ENCODE measurements at places on chromosomes 12 and 14.

- DNase-seq = no peak
Observed at GRCh38 chr14:101561145-101561896, at the start of gene DIO3. Gene DIO3 (plus strand): TSS chr14:101561495.

- DNase-seq = no peak
Observed at GRCh38 chr12:20150835-20151422, 217.4 kb upstream of the PDE3A start.

DNA sequence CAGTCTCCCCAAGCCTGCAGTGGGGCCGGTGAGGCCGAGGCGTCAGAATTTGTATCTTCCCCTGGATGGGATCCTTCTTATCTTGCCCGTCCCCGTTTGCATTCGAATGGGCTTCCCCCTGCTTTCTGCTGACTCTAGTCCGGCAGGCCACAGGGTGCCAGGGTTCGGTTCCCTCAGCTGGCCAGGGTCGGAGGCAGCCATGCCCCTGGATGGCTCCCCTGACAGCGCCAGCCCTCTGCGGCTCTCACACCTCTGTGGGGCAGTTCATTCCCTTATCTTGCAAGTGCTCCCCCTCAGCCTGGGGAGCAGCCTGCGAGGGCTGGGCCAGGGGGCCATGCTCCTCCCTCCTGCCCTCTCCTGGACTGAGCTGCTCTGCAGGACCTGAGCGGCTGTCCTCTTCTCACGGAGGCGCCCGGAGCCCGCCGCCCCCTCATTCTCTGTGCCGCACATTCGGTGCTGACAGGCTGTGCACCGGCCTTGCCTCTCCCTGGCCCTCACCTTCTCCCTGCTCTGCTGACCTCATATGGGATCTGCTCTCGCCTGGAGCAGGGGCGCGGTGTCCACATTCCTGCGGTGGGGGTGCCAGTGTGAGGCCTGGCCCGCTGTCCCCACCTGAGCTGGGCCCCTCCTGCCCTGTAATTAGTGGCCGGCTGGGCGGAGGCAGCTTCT lies 32.8 kb downstream of the KIF26A start:
- DNase-seq = no peak

GRCh38 chr14:90201344-90201743 lies 55.0 kb upstream of the PSMC1 start:
- no peak for DNase-seq

GRCh38 chr14:75880512-75880911 lies 101.3 kb downstream of the TGFB3 start:
- DNase-seq = no peak

GRCh38 chr12:56425193-56425592 lies 24.0 kb downstream of the TIMELESS start:
- DNase-seq = no peak

GRCh38 chr12:113456199-113456598 lies 15.5 kb downstream of the LHX5 start:
- DNase-seq = no peak

DNA sequence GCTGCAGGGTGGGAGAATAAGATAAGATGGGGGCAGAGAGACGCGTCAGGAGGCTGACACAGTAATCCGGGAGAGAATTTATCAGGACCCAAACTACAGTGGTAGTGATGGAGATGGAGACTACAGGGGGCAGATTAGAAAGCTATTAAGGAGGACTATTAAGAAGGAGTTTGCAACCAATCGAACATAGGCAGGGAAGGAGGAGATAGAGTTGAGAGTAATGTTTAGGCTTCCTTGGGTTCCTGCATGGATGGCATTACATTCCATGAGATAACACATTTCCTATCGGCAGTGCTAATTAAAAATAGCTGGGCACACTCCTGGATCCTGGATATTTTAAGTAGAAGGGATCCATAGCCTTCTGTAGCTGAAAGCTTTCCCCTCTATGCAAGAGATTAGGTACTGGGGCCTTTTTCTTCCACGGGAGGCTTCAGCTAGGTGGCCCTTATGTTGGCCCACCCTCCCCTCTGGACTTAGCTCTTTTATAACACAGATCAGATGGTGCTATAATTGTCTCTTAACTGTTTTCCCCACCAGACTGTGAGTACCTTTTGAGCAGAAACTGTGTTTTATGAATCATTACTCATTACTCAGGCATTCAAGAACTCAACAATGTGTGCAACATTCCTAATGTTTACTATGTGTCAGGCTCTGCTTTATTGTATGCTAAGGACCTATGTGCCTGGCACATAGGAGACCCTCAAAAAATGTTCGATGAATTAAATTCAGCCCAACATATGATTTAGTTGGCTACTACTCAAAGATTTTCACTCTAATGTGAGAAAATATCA lies 113.0 kb downstream of the RMST start:
- no peak for DNase-seq

DNA sequence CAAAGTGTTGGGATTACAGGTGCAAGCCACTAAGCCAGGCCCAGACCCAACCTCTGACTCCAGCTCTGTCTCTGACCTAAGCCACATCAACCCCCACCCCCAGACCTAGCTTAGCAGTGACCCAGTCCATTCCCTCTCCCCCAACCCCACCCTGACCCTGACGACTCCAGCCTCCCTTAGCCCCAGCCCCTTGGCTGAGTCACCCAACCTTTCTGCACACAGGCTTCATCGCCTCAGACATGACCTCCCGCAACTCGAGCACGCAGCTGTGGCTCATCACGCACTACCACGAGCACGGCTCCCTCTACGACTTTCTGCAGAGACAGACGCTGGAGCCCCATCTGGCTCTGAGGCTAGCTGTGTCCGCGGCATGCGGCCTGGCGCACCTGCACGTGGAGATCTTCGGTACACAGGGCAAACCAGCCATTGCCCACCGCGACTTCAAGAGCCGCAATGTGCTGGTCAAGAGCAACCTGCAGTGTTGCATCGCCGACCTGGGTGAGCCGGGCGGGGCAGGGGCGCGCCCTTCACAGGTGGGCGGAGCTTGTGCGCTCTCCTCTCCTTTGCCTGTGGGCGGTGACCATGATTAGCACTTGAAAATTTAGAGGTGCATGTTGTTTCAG lies 7.8 kb downstream of the ACVRL1 start:
- no peak for DNase-seq

GRCh38 chr12:55061024-55061423 lies 41.2 kb downstream of the NEUROD4 start:
- DNase-seq = no peak

DNA sequence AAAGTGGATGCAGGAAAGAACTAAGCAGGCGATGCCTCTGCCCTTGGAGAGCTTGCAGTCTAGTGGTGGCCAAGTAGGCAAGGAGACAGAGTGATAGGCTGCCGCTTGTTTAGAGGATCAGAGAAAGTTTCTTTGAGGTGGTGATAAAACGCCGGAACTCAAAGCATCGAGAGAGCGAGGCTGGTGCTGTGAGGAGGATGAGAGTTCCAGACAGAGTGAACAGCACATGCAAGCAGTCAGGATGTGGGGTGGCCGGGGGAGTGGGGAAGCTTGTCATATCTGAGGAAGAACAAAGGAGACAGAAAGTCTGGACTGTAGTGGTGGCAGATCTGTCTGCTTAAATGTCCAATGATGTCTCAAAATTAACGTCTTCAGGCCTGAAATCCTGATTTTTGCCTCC lies 319.7 kb downstream of the SNAPC1 start:
- no peak for DNase-seq

- no peak for DNase-seq
Observed at GRCh38 chr12:70691018-70691672, 53.9 kb upstream of the PTPRB start.

- DNase-seq = no peak
Observed at GRCh38 chr14:100049220-100049619, 16.0 kb upstream of the EVL start.

GRCh38 chr12:70628701-70629480 lies 8.3 kb downstream of the PTPRB start:
- DNase-seq = no peak

- no peak for DNase-seq
Observed at GRCh38 chr14:48614003-48614402, 938.6 kb upstream of the MDGA2 start.

DNA sequence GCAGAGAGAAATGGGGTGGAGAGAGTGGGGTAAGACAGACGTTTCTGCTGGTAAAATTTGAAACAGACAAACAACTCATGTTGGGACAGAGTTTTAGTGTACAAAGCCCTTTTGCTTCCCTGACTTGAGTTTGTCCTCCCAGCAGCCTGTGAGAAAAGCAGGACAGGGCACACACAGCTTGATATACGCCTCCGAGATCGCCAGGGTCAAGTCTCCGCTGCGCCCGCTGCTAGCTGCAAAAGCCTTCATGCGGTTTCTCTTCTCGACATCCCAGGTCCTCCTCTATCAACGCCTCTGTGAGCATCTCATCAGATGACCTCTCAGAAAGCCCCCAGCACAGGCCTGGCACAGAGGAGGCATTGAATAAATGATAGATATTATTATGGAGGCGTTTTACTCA lies 9.4 kb upstream of the BCL11B start:
- DNase-seq = no peak

- no peak for DNase-seq
Observed at GRCh38 chr12:104665296-104665695, 208.5 kb downstream of the CHST11 start.

GRCh38 chr12:67355428-67356379 lies 86.5 kb downstream of the CAND1 start:
- peak; percentile 5 for DNase-seq

- no peak for DNase-seq
Observed at GRCh38 chr12:96617178-96617577, 127.8 kb downstream of the CFAP54 start.

DNA sequence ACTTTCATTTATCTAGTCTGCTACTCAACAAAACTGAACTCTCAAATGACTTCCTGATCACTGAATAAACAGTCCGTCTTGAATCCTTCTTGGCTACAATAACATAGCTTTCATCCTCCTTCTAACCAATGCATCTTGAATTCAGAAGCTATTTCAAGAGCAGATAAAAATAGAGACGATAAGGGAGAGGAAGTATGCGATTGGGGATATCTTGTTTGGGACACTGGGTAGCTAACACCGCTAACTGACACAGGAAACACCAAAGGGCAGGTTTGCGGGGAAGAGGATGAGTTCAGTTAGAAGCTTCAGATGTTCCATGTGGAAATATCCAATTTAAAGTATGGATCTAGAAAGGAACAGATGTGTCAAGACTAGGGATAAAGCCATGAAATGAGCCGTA lies 102.5 kb downstream of the SLC41A2 start:
- no peak for DNase-seq

DNA sequence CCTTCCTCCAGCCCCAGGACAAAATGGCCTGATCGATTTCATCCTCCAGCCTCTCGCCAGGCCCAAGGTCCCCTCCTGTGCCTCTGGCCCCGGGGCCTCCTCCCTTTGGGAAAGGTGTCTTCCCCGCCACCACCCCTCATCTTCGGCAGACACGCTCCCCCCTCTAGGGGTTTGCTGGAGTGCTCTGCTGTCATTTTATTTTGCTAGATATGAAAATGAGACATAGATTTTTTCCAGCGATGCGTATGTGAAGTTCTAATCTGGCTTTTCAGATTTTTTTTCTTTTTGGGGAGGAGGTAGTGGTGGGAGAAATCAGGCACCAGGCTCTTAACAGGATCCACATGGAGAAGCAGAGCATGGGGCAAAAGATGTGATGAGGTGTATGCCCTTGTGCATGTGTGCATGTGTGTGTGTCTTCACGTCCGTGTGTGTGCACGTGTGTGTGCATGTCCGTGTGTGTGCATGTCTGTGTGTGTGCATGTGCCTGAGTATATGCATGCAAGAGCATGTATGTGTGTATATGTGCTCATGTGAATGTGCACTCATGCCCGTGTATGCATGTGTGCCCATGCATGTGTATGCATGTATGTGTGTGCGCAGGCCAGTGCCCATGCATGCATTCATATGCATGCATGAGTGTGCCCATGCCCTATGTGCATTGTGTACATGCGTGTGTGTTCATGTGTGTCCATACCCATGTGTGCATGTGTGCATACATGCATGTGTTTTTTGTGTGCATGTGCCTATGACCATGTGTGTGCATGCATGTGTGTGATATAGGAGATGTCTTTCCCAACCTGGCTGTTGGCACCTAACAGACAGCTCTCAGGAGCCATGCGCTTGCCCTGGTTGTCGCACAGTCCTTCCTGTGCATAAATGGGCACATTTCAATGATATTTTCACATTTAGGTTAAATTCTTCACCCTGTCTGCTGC lies 203.0 kb downstream of the RBM19 start:
- no peak for DNase-seq

DNA sequence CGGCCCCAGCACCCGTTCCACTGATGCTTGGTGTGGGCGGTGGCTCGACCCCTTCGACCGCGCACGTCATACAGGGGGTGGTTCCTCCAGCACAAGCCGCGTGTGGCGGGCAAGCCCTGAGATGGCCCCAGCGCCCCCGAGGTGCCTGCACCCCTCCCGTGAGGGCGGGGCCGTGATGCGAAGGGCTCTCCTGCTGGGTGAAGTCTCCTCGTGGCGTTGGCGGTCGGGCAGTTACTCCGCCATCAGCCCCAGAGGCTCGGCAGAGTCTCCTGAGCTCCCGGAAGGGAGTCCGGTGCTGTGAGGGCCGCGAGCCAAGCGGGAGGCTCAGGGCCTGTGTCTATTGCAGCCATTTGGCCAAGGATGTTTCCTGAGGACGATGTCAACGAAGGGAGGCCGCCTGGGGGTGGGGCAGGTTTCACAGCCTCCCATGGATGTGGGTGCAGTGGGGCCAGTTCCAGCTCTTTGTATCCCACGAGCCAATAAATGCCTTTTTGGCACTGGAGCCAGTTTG lies 78.1 kb upstream of the GALNT9 start:
- DNase-seq = no peak

DNA sequence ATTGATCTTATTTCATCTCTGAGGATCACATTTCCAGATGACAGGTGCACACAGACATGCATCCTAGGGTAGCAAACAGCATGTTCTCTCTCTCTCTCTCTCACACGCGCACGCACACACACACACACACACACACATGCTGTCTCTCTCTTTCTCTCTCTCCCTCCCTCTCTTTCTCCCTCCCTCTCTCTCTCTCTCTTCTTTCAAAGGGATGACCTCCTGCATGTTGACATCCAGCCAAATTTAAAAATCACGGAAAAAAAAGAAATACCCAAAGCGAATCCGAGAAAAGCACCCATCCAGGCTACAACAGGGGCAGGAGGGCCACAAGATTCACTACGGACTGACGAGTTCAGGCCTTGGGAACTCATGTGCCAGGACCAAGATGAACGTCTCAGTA lies 2.3 kb downstream of the KSR2 start:
- DNase-seq = no peak
